ENCODE measurements at places on chromosomes 12 and 14.

- DNase-seq, result no peak
These were observed 119.4 kb downstream of the SAMD4A start for GRCh38 chr14:54686219-54686870.

DNA sequence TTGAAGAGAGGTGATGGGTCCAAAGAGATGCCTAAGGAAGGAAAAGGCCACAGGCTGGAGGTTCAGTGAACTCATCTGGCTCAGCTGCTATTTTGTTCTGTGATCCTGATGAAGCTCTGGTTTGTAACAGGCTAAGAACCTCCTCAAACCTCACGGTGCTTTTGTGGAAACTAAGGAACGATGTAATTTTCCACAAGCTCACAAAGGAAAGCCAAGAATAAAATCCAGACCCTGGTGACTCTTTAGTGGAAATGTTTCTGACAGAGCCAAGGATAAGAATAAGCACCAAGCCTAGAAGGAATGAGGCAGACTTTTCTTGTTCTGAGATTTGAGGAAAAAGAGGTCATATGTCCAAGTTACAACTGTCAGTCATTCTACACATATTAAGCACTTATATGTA is 93.6 kb downstream of the SLC24A4 start:
- no peak for DNase-seq

- peak; percentile 6 for DNase-seq
These were observed 111.7 kb upstream of the MIS18BP1 start for GRCh38 chr14:45364565-45365156.

- no peak for DNase-seq
These were observed 87.7 kb downstream of the KCNH5 start for GRCh38 chr14:62957562-62957961.

GRCh38 chr12:23350808-23351207 is 598.7 kb downstream of the SOX5 start:
- DNase-seq, result no peak

GRCh38 chr14:91872011-91872501 is 4.7 kb upstream of the TC2N start:
- DNase-seq, result no peak

- no peak for DNase-seq
These were observed 91.9 kb upstream of the CPM start for GRCh38 chr12:69024907-69025306.

GRCh38 chr12:2179953-2180736 is 127.4 kb downstream of the CACNA1C start:
- DNase-seq, result no peak
